ENCODE measurements at places on chromosomes 12 and 14.

GRCh38 chr14:59465316-59466135 is at the start of gene GPR135:
Gene GPR135 (minus strand): TSS chr14:59465380. CDS start chr14:59465226, 154 bp downstream.
- DNase-seq, result no peak

GRCh38 chr12:100043631-100044030 is 58.9 kb upstream of the ANKS1B start:
- no peak for DNase-seq

GRCh38 chr14:84885061-84885460 is 644.9 kb upstream of the FLRT2 start:
- no peak for DNase-seq

- DNase-seq, result no peak
Observed at GRCh38 chr12:1948883-1949282, 30.4 kb upstream of the CACNA2D4 start.

DNA sequence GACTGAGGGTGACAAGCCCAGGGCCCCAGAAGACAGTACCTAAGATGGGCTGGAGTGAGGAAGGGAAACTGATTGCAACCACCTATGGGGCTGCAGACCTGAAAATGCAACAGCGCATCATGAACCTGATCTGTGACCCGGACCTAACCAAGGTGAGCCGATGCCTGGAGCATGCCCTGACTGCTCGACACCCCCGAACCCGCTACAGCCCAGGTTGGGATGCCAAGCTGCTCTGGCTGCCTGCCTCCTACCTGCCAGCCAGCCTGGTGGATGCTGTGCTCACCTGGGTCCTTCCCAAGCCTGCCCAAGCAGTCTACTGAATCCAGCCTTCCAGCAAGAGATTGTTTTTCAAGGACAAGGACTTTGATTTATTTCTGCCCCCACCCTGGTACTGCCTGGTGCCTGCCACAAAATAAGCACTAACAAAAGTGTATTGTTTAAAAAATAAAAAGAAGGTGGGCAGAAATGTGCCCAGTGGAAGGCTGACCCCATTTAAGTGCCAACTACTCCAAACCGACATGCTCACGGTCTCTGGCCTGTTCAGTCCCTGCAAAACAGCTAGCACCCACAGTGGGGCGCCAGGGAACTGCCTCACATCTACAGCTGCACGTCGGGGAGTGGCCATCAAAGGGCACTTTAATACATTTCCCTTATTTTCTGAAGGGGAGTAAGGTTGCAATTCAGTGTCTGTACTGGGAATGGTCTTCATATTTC is 4.2 kb downstream of the RDH5 start:
- DNase-seq, result peak; percentile 56

GRCh38 chr14:61190341-61190740 is 90.8 kb downstream of the TMEM30B start:
- no peak for DNase-seq
